Stimulated activated CD4-positive, alpha-beta T cell treated with anti-CD3 and anti-CD28 coated beads, TNF-alpha, amount 100 ng/mL, for 48 hours (primary cell): ENCODE measurements at places on chromosomes 12 and 14.
A peak's percentile ranks its signal among the peaks of the same experiment; 100 is the strongest.

DNA sequence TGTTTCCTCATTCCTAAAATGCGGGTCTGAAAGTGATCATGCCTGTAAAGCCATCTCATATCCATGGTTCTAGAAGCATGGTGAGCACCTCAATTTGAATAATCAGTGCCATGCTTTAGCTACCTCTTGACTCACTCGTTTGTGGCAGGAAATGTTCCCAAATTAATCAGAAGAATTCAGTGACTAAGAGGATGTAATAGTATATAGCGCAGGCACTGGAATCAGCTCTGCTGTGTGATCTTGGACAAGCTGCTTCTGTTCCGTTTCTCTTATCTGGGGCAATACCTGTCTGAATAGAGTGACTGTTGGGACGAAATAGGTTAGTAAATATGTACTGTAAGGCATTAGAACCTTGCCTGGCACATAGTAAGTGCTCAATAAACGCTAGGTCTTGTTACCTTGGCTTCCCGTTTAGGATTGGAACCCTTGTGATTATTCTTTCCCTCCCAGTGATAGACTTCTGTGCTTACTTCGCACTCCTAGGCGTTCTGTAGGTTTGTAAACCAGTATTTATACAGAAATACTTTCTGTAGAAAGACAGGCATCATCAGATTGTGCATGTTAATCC is 820 bp upstream of the SMAGP start:
- no peak for DNase-seq

DNA sequence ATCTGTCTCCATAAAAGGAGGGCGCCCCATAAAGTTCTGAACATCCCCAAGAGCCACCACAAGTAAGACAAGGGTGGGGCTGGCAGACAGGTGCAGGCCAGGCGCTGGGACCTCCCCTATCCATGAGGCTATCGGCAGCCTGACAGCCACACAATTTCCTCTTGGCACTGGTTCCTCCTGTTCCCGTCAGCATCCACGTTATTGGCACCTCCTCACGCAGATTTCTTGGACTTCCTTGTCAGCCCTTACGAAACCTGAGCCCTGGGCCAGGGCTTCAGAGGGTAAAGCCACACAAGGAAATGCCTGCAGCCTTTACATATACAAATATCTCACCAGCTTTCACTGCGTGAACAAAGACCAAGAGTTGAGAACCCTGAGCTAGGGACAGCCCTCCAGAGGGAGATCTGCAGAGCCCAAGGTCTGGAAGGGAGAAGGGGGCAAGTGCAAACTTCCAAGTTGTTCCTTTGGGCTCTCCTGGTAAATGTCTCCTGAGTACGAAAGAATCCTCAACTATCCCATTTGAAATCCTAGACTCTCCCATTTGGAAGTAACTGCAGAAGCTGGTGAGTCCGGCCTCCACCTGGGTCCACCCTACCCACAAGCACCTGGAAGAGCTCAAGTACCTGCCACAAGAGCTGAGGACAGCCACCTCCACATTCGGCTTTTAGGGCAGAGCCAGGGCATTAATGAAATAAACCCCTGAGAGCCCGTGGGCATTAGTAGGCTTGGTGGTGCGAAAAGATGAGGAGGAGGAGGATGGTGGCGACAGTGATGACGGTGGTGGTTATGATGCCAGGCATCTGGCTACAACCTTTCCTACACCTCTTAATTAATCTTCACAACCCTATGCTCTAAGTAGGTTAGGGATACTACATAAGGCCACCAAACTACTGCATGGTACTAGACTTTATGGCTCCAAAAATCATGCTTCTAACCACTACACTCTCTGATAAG is 5.5 kb upstream of the TC2N start:
- no peak for DNase-seq

GRCh38 chr12:46825591-46826414 is at the start of gene SLC38A4:
SLC38A4 (minus strand) TSS chr12:46825997; CDS start chr12:46793071, 32,926 bp downstream.
- no peak for DNase-seq

GRCh38 chr12:105264771-105265170 is 28.8 kb upstream of the APPL2 start:
- DNase-seq, result no peak

DNA sequence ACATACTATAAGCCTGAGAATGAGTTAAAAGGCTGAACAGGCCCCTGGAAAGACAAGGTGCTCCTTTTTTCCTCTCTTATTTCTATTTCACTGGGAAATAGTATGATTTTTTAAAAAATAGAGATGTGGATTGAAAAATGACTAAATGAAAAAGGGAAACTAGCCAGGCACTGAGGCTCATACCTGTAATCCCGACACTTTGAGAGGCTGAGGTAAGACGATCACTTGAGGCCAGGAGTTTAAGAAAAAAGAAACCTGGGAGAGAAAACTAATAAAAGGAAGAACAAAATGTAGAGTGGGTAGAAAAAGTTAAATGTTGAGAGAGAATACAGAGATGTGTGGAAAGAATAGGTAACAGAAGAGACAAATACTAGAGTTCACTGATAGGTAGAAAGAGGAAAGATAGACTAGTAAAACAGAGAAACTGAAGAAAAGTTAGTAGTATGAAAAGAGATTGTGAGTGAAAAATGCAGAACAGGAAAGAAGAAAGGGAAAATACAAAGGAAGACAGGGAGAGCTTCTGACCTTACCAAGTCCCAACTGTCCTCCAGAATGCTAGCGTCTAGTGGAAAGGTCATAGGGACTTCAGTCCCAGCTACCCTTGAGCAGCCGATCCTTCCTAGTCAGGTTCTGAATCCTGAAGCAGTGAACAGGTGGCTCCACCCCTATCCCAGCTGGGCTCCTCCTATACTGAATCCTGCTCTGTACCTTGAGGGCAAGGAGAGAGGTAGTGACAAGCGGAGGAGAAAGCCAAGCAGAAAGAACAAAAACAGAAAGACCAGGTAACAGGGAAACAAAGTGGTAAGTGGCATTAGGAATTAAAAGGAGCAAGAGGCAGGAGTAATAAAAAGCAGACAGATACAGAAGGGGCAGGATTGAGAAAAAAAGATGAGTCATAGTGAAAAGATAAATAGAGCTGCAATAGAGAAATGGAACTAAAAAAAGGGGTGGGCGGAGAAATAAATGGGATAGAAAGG is 7.3 kb downstream of the TMEM116 start:
- no peak for DNase-seq

- no peak for DNase-seq
Measured at GRCh38 chr12:105554223-105554678, 223.8 kb downstream of the C12orf75 start.

DNA sequence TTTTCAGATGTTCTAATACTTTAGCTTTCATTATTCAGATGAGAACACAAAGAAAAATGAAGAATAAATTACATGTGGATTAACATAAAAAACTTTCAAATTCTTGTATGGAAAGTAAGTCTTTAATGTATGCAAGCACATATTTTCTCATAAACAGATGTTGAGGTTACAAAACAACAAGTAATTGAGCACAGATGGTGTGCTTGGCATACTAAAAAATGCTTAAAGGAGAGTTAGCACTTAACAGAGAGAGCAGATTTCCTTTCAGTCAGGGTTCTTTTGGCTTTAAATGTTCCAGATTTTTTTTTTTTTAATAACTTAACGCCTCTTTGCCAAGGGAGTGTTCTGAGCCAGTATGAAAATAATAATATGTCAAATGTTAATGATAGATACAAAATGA is 96.0 kb downstream of the RASSF9 start:
- no peak for DNase-seq

DNA sequence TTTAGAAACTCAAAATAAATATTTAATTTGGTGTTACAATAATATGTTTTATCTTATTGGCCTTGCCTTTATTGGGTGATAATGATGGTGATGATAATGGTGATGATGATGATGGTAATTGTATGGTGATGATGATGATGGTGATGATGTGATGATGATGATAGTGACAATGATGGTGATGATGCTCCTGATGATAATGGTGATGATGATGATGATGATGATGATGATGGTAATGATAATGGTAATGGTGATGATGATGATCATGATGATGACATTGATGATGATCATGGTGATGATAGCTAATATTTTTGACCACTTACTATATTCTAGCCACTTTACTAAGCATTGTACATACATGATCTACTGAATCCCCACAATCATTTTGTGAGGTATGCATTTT is 1548.6 kb upstream of the TMEM132C start:
- no peak for DNase-seq

GRCh38 chr14:23128969-23129758 is 10.1 kb upstream of the CEBPE start:
- no peak for DNase-seq

GRCh38 chr12:14167005-14167628 is 185.7 kb upstream of the GRIN2B start:
- peak; percentile 18 for DNase-seq

DNA sequence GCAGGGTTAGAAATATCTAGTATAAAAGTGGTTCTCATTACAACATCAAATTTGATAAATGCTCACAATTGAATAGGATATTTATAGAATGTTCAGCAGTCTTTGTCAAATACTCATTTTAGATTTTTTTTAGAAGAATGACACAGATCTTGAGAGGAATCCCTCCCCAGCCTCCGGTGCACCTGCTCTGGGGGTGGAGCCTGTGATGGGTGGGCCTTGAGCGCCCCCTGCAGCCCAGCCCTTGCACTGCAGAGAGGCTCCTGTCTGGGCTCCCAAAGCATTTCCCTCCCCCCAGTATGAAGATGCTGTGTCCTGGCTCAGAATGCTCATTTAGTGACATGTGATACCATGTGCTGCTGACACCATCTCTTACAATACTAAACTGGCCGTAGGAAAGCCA is 792.3 kb downstream of the TMEM121 start:
- peak; percentile 40 for DNase-seq

DNA sequence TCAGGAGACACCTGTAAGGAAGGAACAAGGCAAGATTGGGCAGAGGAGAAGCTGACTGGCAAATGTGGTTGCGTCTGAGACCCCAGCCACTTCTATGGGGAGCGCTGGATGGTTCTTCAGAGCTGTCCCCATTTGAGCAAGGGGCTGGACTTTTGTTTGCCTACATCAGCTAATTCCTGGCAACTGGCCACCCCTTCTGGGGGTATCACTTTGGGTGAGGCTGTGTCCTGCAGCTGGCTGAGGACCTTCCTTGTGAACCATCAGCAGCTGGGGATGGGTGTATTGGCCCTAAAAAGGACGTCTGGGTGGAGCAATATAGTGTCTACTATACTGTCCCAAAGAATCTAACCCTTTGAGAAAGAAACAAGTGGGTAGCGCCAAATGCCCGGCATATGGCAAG is 23.6 kb downstream of the PPFIBP1 start:
- DNase-seq, result no peak

GRCh38 chr12:211639-212414 is 2.1 kb downstream of the SLC6A12 start:
- no peak for DNase-seq

- DNase-seq, result no peak
Measured at GRCh38 chr14:90301122-90301521, 30.6 kb downstream of the NRDE2 start.

DNA sequence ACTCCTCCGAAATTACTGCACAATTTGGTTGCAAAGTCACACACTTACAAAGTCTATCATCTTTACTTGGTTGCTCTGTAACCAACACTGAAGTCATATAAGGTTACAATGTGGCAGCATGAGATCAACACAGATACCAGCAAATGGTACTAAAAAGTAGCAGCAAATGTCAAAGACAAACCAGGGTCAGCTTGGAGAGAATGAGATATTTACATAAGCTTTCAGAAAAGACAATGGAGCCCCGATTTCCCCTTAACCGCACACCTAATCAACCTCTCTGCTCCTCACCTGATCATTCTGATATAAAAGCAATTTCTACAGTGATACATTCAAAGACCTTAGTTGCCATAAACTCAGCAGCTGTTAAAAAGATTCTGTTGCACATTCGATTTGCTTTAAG is 76.4 kb upstream of the FOXN3 start:
- DNase-seq, result no peak
